Activated CD4-positive, alpha-beta T cell treated with anti-CD3 and anti-CD28 coated beads, Interleukin-2, amount 10 ng/mL, durations not matched to agents 7 days and 5 days (primary cell): ENCODE measurements at places on chromosomes 16 and 17. TPM values are rescaled to one million over a fixed set of nuclear protein-coding genes. Genes with fewer than 3 reads are reported as not detected.

- peaks cover 8% of the 10 kb centered on the region for H3K4me1 ChIP-seq
- peaks cover 2% of the 10 kb centered on the region for H3K36me3 ChIP-seq
- H3K4me3 ChIP-seq: no peak overlapping the region
- no peak overlapping the region for H3K27ac ChIP-seq
- DNase-seq: no peak
These were observed 7.8 kb downstream of the BAHCC1 start for GRCh38 chr17:81402981-81403467.

GRCh38 chr16:12311309-12311708 is 334.8 kb downstream of the SNX29 start:
- H3K36me3 ChIP-seq: no peaks in the 10 kb centered on the region
- H3K27me3 ChIP-seq: no peaks in the 10 kb centered on the region
- H3K4me1 ChIP-seq: no peaks in the 10 kb centered on the region
- no peak overlapping the region for H3K4me3 ChIP-seq
- no peak for DNase-seq

- H3K4me3 ChIP-seq: no peak overlapping the region
- no peaks in the 10 kb centered on the region for H3K27me3 ChIP-seq
- H3K27ac ChIP-seq: no peak overlapping the region
- no peak for DNase-seq
- no peaks in the 10 kb centered on the region for H3K36me3 ChIP-seq
These were observed 243.3 kb downstream of the MSI2 start for GRCh38 chr17:57499648-57500049.

GRCh38 chr17:19398301-19399181 is 11.6 kb upstream of the MFAP4 start:
- peaks cover 19% of the 10 kb centered on the region for H3K27me3 ChIP-seq
- DNase-seq: no peak
- H3K36me3 ChIP-seq: no peaks in the 10 kb centered on the region
- no peaks in the 10 kb centered on the region for H3K4me1 ChIP-seq

DNA sequence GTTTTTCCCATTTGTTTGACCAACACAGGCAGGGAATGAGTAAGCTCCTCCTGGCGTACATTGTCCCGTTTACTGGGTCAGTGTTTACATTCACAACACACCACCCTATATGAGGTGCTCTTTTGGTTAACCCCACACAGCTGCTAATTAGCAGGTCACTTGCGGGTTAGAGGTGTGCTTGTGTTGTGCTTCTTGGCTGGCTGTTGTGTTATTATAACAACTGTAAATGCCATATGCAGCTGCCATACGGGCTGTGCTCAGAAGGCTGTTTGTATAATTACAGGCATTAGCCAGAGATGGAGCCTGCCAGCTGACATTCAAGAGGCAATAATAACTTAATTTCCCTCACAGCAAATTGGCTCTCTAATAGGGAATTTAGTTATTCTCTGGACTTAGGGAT is 205.1 kb upstream of the ELAC2 start:
- H3K4me1 ChIP-seq: no peaks in the 10 kb centered on the region
- H3K36me3 ChIP-seq: no peaks in the 10 kb centered on the region
- H3K27me3 ChIP-seq: no peaks in the 10 kb centered on the region
- DNase-seq: no peak

TEPSIN gene
- 63.2 TPM for total RNA-seq
